ENCODE measurements at places on chromosomes 1 and 21.

DNA sequence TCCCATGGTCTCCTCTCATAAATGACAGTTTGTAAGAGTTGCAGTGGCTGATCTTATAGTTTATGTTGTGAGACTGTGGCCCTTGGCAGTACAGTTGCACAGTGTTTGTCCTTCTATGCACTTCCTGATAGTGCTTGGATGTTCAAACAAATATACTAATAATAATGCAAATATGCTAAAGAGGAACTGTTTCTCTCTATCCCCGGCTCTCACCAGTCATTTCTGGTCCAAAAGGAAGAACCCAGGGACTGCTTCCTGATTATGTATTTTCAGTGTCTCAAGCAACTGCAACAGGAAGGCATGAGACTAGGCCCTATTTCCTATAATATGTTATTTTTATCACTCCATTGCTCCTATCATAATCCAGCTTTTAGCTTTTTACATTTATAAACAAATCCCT is 17.0 kb upstream of the SUCO start:
- DNase-seq, result no peak

GRCh38 chr1:199041173-199041914 is 402.5 kb downstream of the PTPRC start:
- DNase-seq, result no peak

GRCh38 chr1:41293779-41294178 is 51.7 kb upstream of the SCMH1 start:
- DNase-seq, result no peak

DNA sequence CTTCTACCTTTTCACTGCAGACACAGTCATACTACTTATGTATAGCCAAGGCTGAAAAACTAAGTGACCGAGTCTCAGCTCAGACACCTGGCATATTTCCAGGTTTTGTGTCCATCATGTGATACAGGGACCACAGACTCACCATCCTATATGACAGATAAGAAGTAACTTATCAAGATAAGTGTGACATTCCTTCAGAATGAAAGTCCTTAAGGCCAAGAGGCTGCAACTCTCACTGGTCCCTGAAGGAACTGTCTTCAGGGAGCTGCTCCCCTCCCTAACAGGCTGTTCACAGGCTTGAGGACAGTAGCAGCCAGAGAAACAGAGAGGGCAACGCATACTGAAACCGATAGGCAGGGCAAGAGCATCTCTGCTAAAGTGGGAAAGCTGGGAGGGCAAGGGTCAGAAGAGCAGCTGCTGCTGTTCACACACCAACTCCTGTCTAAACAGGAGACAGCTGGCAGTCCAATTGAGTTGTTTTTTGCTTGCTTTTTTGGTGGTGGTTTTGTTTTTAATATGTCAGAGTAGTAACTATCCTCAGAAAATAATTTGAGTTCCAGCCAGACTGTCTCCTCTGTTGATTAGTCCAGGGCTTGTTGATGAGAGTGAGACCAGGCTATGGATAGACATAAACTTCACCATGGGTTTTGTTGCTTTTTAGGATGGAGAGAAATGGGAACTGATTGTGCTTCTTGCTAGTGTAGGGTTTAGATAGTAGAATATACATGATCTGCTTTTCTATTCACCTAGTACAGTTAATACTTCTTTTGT is 67.7 kb downstream of the MACF1 start:
- DNase-seq, result no peak

GRCh38 chr21:45016406-45017038 is 57.9 kb upstream of the ADARB1 start:
- no peak for DNase-seq

DNA sequence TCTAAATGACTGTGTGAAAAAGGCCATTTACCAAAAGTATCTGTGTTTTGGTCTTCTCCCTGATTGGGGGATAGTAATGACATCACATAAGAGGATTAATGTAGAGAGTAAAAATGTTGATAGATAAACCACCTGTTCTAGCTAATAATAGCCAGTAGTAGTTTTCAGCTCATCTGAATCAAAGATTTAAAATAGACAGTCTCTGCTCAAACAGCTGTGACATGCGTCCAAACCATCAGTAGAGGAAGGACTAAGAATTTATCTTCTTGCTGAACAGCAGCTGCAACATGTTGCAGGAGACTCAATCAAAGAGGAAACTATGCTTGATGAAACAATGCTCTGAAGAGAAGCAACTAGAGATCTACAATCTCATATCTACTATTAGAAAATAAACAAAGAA is 21.4 kb downstream of the TMPRSS15 start:
- no peak for DNase-seq

All from LoVo (cell line).